ENCODE measurements at places on chromosomes 1 and 21.
A peak's percentile ranks its signal among the peaks of the same experiment; 100 is the strongest.

DNA sequence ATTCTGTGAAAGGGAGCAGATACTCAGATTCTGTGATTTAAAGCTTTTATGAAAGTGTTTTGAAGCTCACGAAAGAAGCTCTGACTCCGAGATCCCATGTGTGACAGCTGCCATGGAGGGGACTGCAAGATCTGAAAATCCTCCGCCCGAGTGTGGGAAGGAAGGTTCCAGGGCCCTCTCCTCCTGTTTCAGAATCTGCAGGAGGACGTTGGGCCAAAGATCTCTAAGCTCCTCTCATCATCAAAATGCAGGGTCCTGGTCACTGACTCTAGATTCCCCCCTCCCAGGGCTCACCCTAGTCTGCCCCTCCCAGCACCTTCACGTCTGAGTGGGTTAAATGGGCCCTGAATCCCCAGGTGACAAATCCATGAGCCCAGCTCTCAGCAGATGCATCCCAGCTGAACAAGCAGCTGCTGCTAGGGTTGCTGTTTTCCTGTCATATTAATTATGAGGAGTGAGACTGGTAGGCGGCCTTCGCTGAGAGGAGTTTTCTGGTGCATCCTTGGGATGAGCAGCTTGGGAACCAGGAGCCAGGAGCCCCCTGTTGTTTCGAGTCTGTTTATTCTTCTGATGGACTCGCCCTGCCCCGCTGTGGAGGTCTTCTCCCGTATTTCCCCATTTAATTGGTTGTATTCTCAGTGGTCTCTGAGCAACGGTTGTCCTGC is 402.0 kb downstream of the MATN1 start:
- DNase-seq, result peak; percentile 86

- peak; percentile 57 for DNase-seq
These were observed 77.6 kb downstream of the PGBD5 start for GRCh38 chr1:230348386-230349019.

DNA sequence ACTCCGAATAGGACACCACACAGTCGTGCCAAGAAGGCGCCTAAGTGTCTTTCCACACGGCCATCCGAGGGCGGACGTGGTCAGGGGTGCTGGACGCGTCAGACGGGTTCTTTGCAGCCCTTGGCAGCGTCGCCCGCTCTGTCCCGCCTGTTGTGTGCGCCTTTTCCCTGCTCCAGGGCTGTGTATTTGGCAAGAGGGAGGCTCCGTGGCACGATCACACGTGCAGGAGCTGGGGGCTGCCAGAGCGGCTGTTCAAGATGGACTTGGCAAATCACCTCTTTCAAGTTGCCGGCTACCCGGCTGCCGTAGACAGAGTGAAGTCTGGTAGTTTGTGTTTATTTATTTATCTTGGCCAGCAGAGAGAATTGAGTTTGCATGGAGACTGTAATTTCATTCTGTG is 31.9 kb downstream of the PRKCZ start:
- DNase-seq, result no peak

GRCh38 chr1:40301541-40302299 is 15.4 kb downstream of the COL9A2 start:
- DNase-seq, result no peak

GRCh38 chr1:59116920-59117542 is 179.9 kb upstream of the FGGY start:
- no peak for DNase-seq

Measured in NCI-H2171 treated with DMSO at 0.1 percent for 48 hours (cell line).